ENCODE measurements at places on chromosomes 6 and 20.

GRCh38 chr6:31900917-31901414, 920 bp downstream of the ZBTB12 start:
- H3K36me3 ChIP-seq = peaks cover 28% of the 10 kb centered on the region
- peaks cover 2% of the 10 kb centered on the region for H3K27me3 ChIP-seq
- H3K27ac ChIP-seq = no peak overlapping the region
- no peak for DNase-seq
- H3K4me1 ChIP-seq = peaks cover 33% of the 10 kb centered on the region
- peak overlapping the region; percentile 78 for H3K4me3 ChIP-seq

- peaks cover 13% of the 10 kb centered on the region for H3K36me3 ChIP-seq
- DNase-seq = no peak
- H3K4me1 ChIP-seq = peaks cover 21% of the 10 kb centered on the region
Observed at GRCh38 chr20:5833309-5833941, 83.2 kb downstream of the SHLD1 start.

DNA sequence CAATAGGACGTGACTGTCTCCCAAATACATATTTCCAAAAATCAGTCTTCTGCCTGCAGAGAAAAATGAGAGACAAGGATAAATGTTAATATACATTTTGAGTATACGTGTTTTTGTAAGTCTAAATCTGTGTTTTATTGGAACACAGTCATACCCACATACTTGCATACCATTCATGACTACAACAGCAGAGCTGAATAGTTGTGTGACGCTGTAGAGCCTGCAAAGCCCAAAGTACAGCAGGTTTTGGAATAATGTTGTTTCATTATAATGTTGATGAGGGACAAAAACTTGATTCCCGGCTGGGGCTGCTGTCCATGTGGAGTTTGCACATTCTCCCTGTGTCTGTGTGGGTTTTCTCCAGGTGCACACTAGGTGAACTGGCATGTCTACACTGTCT, 23.8 kb upstream of the FBXO9 start:
- H3K27ac ChIP-seq = no peak overlapping the region
- H3K4me1 ChIP-seq = no peaks in the 10 kb centered on the region
- peaks cover 7% of the 10 kb centered on the region for H3K36me3 ChIP-seq

- H3K4me1 ChIP-seq = peaks cover 7% of the 10 kb centered on the region
- H3K27me3 ChIP-seq = peaks cover 5% of the 10 kb centered on the region
- no peak overlapping the region for H3K4me3 ChIP-seq
- H3K36me3 ChIP-seq = no peaks in the 10 kb centered on the region
Observed at GRCh38 chr6:170450916-170451761, 102.0 kb downstream of the PSMB1 start.

- no peak overlapping the region for H3K4me3 ChIP-seq
- no peak overlapping the region for H3K27ac ChIP-seq
- no peak for DNase-seq
- H3K36me3 ChIP-seq = no peaks in the 10 kb centered on the region
- H3K4me1 ChIP-seq = peaks cover 4% of the 10 kb centered on the region
- H3K27me3 ChIP-seq = no peaks in the 10 kb centered on the region
Observed at GRCh38 chr6:89528866-89529265, 95.9 kb downstream of the ANKRD6 start.

DNA sequence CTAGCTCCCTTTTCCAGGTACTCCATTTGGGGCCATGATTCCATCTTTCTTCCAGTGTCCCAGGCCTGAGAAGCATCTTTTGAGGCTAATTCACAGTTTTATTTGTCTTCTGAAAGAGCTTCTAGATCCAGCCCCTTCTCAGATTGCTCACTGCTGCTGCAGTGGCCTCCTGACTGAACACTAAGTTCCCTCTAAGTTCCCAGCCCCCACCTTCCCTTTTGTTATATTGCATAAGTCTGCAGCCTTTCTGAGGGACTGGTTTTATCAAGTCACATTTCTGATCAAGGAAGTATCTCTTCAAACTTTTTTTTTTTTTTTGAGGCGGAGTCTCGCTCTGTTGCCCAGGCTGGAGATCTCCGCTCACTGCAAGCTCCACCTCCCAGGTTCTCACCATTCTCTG, 10.7 kb downstream of the MAPRE1 start:
- DNase-seq = no peak
- peak overlapping the region; percentile 30 for H3K4me3 ChIP-seq
- peak overlapping the region; percentile 79 for H3K27ac ChIP-seq
- H3K27me3 ChIP-seq = no peaks in the 10 kb centered on the region
- H3K4me1 ChIP-seq = peaks cover 51% of the 10 kb centered on the region

- H3K36me3 ChIP-seq = no peaks in the 10 kb centered on the region
- no peak overlapping the region for H3K4me3 ChIP-seq
- H3K4me1 ChIP-seq = no peaks in the 10 kb centered on the region
- no peaks in the 10 kb centered on the region for H3K27me3 ChIP-seq
Observed at GRCh38 chr6:12440981-12441380, 150.8 kb downstream of the EDN1 start.

- H3K27ac ChIP-seq = no peak overlapping the region
- DNase-seq = no peak
- H3K36me3 ChIP-seq = no peaks in the 10 kb centered on the region
- H3K4me3 ChIP-seq = no peak overlapping the region
- no peaks in the 10 kb centered on the region for H3K27me3 ChIP-seq
- no peaks in the 10 kb centered on the region for H3K4me1 ChIP-seq
Observed at GRCh38 chr20:32885952-32886351, 27.2 kb downstream of the EFCAB8 start.

GRCh38 chr6:64221776-64222175, 586.2 kb downstream of the PHF3 start:
- no peak overlapping the region for H3K4me3 ChIP-seq
- no peaks in the 10 kb centered on the region for H3K27me3 ChIP-seq
- H3K27ac ChIP-seq = no peak overlapping the region
- no peaks in the 10 kb centered on the region for H3K4me1 ChIP-seq
- no peaks in the 10 kb centered on the region for H3K36me3 ChIP-seq
- DNase-seq = no peak

DNA sequence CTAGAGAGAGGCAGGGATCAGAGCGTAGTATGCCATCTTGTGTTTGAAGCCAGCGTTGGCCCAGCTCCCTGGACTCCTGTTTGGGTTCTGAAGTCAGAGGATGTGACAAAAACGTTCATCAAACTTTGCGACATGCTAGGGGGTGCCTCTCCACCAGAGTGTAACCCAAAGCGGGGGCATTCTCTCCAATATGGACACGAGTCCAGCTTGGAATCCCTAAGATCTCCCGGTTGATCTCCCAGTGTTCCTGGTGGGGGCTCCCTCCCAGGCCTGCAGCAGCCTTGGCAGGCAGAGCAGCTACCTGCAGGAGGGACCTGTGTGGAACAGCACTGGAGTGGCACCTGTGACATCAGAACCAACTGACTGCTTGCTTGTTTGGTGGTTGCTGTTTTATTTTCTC, 218.8 kb upstream of the ECI2 start:
- H3K27me3 ChIP-seq = peaks cover 78% of the 10 kb centered on the region
- H3K27ac ChIP-seq = no peak overlapping the region
- no peaks in the 10 kb centered on the region for H3K36me3 ChIP-seq
- no peaks in the 10 kb centered on the region for H3K4me1 ChIP-seq
- DNase-seq = no peak

DNA sequence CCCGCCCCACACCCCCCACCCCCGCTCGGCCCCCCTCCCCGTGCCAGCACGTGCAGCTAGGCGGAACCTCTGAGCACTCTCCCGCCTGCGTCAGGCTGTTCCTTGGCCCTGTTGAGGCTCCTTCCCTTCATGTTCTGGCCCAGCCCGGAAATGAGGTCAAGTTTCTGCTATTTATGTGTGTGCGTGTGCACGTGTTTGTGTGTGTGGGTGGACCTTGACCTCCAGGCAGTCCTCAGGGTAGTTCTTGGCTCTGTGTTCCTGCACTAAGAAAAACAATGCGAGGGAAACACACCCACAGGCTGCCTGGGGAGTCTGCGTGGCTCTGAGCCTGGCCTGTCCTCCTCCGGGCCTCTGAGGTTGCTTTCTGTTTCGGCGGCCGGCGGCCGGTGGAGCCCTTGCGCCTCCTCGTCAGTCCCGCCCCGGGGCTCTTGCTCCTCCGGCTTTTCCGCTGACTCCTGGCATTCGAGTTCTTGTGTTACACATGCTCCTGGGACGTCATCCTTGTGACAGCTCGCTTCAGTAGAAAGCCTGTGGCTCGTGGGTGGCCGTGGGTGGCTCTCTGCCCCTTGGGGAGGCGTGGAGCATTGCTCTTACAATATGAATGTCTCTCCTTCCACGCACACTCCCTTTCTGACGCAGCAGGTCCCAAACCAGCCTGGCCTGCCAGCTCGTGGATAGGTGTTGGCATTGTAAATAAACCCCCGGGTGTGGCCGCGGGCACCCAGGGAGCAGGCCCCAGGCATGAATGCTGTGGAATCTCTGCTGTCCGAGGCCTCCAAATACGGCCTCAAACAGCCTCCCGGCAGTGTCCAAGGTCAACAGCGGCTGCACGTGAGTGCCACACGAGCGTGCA, 10.0 kb downstream of the SLCO4A1 start:
- DNase-seq = peak; percentile 53
- H3K4me3 ChIP-seq = peak overlapping the region; percentile 80
- peaks cover 6% of the 10 kb centered on the region for H3K36me3 ChIP-seq
- peaks cover 18% of the 10 kb centered on the region for H3K4me1 ChIP-seq
- peak overlapping the region; percentile 95 for H3K27ac ChIP-seq

GRCh38 chr6:127403636-127404035, 55.6 kb downstream of the KIAA0408 start:
- DNase-seq = no peak
- H3K4me3 ChIP-seq = no peak overlapping the region
- H3K27me3 ChIP-seq = no peaks in the 10 kb centered on the region
- H3K27ac ChIP-seq = no peak overlapping the region
- H3K4me1 ChIP-seq = no peaks in the 10 kb centered on the region

DNA sequence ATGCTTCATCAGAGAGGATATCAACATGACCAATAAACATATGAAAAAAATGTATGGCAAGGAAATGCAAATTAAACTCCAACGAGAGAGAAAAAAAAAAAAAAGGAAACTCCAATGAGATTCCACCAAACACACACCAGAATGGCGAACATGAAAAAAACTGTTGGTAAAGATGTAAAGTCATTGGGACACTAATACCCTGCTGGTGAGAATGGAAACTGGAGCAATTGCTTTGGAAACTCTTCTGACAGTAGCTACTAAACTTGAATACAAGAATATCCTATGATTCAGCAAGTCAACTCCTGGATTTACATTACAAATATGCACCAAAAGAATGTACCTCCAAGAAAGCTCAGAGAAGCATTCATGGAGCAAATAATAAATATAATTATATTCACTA, 260.7 kb upstream of the ECI2 start:
- no peaks in the 10 kb centered on the region for H3K4me1 ChIP-seq
- DNase-seq = no peak
- H3K27ac ChIP-seq = no peak overlapping the region
- no peaks in the 10 kb centered on the region for H3K36me3 ChIP-seq
- no peak overlapping the region for H3K4me3 ChIP-seq

DNA sequence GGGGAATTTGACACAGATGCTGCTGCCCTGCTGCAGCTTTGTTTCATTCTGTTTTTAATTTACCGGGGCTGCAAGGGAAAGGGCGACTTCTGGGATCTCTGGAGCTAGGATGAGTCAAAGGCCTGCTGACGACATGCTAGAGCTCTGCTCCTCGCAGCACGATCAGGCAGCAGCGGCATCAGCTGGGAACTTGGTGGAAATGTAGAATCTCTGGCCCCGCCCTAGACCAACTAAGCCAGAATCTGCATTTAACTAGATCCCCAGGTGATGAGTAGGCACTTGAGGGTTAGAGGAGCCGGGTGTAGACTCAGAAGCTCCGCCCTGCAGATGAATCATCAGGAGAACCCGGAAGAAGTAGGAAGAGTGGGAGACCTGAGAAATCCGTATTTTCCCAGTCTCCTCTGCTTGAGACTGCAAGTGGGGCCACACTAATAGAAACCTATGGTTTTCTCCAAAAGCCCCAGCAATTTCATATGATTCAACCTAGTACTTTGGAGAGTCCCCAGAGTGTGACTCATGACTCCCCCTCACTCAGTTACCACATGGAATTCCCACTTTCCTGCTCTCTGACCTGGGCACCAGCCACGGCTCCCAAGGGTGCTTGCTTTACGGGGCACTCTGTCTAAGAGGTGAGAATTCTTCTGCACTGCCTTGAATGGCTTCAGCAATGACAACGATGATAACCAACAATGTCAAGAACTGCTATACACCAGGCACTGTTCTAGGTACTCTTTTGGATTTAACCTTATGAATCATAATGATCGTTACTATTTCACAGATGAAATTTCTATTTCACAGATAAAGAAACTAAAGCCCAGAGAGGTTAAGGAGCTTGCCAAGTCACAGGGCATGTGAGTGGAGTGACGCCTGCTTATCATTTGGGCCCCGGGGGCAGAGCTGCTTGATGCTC, 18.1 kb downstream of the TUBB2B start:
- H3K27ac ChIP-seq = peak overlapping the region; percentile 75
- H3K36me3 ChIP-seq = peaks cover 3% of the 10 kb centered on the region
- DNase-seq = no peak
- peaks cover 65% of the 10 kb centered on the region for H3K27me3 ChIP-seq
- H3K4me3 ChIP-seq = peak overlapping the region; percentile 57

DNA sequence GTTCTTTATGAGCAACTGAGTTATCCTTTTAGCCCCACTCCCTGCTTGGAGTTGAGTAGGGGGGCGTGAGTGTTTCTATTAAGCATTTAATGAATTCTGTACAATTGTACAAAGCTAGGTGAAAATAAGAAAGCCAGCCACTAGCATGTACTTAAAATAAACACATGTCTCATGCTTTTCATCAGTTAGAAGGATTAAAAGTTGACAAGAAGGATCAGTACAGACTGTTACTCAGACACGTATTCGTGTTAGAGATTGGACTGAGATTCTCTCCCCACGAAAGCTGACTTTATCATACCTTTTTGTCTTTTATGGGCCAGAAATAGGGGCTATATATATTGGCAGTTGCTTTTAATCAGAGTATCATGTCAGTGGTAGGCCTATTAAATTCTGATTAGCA, 1.7 kb downstream of the HSF2 start:
- H3K36me3 ChIP-seq = peaks cover 4% of the 10 kb centered on the region
- no peaks in the 10 kb centered on the region for H3K27me3 ChIP-seq
- peak overlapping the region; percentile 98 for H3K4me3 ChIP-seq
- no peak overlapping the region for H3K27ac ChIP-seq
- peaks cover 26% of the 10 kb centered on the region for H3K4me1 ChIP-seq

GRCh38 chr20:45036044-45036755, 64.7 kb downstream of the KCNS1 start:
- H3K4me3 ChIP-seq = no peak overlapping the region
- H3K27me3 ChIP-seq = no peaks in the 10 kb centered on the region
- peaks cover 41% of the 10 kb centered on the region for H3K4me1 ChIP-seq
- peaks cover 53% of the 10 kb centered on the region for H3K36me3 ChIP-seq

- H3K4me3 ChIP-seq = no peak overlapping the region
- no peaks in the 10 kb centered on the region for H3K4me1 ChIP-seq
- no peaks in the 10 kb centered on the region for H3K27me3 ChIP-seq
- H3K36me3 ChIP-seq = no peaks in the 10 kb centered on the region
Observed at GRCh38 chr6:55560290-55560885, 18.6 kb downstream of the HMGCLL1 start.

- H3K27me3 ChIP-seq = no peaks in the 10 kb centered on the region
- H3K27ac ChIP-seq = no peak overlapping the region
- no peak for DNase-seq
Observed at GRCh38 chr6:153816366-153816765, 222.7 kb upstream of the OPRM1 start.

GRCh38 chr6:143823548-143823947, 19.6 kb upstream of the LTV1 start:
- no peak for DNase-seq
- no peaks in the 10 kb centered on the region for H3K4me1 ChIP-seq
- H3K36me3 ChIP-seq = peaks cover 18% of the 10 kb centered on the region
- H3K27me3 ChIP-seq = no peaks in the 10 kb centered on the region
- no peak overlapping the region for H3K4me3 ChIP-seq
